ENCODE measurements at places on chromosomes 12 and 14.

DNA sequence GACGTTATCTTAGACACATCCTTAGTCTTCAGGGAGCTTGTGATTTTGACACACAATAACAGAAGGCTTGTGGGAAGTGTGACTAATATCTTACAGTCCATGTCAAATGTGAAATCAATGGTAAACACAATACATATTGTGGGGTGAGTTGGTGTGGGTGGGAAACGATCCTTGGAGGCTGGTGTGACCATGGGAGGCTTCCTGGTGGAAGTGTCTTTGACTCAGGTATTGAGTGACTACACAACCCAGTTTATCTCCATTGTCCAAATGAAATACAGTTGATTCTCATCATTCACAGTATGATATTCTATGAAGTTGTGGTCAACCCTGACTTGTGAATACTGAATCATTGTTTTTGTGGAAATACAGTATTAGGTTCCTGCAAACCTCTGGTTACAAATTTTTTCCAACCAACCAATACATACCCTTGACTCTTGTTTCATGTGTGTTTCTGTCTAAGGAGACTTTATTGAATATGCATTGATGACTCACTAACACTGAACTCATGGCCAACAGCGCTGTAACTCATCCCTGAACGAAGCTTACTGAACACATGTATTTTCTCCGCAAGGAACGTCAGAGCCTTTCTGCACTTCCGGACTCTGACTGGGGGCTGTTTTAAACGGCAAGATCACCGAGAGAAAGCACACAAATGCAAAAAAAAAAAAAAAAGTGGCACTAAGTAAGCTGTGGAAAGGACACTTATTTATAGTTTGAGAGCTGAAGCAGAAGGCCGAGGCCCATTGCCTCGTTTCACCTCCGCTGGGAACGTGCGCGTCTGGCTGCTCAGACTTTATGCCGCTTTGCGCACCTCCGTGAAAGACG is 59.0 kb downstream of the CLMN start:
- DNase-seq, result no peak

DNA sequence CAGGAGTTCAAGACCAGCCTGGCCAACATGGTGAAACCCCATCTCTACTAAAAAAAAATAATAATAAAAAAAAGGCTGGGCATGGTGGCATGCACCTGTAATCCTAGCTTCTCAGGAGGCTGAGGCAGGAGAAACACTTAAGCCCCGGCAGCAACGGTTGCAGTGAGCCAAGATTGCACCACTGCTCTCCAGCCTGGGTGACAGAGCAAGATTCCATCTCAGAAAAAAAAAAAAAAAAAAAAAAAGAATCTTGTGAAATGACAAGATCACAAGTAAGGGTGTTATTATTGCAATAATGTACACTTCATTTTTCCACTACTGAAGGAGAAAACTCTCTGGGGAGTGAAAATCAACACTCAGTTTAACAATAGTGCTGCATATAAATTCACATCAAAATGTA is 8.8 kb upstream of the PTGR2 start:
- DNase-seq, result no peak

DNA sequence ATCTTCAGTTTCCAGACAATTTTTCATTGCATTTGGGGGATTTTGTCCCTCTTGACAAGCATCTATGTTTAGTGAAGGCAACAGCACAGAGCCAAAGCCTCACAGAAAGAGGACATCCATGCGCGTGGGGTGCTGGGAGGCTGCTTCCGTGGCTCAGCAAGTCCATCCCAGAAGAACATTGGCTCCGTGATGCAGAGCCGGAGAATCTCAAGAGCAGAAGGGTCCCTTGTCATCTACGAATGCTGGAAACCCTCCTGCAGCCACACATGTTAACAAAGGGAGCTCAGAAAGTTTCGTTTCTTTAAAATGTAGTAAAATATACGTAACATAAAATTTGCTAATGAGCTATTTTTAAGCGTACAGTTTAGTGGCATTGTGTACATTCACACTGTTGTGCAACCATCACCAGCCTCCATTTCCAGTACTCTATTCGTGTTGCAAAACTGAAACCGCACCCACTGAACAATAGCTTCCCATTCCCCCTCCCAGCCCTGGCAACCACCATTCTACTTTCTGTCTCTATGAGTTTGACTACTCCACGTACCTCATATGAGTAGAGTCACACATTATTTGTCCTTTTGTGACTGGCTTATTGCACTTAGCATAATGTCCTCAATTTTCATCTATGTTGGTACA is 185.9 kb downstream of the TTC7B start:
- DNase-seq, result no peak

DNA sequence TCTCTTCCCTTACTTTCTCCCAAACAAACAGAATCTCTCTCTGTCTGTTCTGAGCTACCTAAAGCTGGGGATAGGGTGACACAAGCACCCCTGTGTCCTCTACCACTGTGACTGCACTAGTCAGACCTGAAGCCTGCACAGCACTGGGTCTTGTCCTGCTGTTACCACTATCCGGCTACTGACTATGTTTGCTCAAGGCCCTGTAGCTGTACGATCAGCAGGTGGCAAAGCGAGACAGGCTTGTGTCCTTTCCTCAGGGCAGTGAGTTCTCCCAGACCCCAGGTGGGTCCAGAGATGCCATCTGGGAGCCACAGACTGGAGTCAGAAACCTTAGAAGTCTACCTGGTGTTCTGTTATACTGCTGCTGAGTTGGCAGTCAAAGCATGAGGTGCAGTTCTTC is 116.4 kb downstream of the NUBPL start:
- no peak for DNase-seq

DNA sequence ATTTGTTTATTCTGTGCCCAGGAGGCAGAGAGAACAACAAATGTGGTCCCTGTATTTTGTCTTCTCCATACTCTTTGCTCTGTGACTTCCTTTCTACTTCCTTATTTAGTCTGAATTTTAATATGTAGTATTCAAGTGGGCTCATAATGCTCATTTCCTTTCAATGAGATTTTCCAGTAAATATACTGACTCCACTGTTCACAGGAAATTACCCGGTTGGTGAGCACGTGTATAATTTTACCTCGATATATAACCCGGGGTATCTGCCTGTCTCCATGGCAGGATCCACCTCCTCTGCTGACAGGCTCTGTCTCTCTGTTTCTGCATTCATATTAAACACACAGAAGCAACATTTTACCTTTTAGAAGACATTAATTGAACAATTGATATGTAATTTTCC is 166.0 kb downstream of the SLC38A4 start:
- DNase-seq, result no peak

DNA sequence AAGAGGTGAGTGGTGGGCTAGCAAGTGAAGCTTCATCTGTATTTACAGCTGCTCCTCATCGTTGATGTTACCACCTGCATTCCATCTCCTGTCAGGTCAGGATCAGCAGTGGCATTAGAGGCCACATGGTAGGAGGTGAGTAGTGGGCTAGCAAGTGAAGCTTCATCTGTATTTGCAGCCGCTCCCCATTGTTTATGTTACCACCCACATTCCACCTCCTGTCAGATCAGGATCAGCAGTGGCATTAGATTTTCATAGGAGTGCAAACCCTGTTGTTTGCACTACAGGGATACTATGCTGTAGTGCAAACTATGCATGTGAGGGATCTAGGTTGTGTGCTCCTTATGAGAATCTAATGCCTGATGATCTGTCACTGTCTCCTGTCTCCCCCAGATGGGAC is 519.1 kb downstream of the GLT1D1 start:
- no peak for DNase-seq

GRCh38 chr12:45051572-45052125 is 750 bp upstream of the DBX2 start:
- DNase-seq, result no peak

- DNase-seq, result no peak
These were observed 31.4 kb upstream of the SNAPC1 start for GRCh38 chr14:61730756-61731373.

GRCh38 chr14:55243386-55243785 is 27.8 kb upstream of the FBXO34 start:
- DNase-seq, result no peak

- DNase-seq, result no peak
These were observed 156.4 kb upstream of the HMGA2 start for GRCh38 chr12:65667932-65668331.

DNA sequence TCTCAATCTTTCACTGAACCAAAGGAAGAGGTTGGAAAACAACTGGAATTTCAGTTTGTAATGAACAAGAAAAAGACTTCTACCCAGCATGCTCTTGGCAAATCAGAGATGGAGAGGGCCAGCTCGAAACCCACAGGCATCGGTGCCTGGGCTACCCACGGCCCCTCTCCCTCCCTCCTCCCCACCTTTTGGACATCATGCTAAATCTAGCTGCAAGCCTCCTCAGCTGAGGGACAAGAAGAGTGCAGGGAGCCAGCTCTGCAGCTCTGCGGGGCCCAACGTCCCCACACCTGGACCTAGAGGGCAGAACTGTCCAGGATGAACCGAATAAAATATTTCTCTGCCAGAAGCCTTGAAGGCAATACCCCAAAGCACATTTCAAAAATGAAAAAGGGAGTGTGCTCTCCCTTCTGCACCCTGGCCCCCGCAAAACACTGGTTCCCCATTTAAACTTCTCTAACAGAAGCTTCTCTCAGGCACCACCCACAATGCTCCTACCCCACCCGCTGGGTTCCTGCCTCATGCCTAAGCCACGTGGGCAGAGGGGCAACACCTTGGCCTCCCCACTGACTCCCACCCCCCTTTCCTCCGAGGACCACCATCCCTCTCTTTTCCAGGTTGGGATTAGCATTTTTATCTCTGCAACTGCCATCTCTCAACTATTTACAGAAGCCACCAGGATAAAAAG is 8.2 kb downstream of the CAMKK2 start:
- no peak for DNase-seq

All from NK-92 treated with Interleukin-12 subunit alpha and Interleukin-12 subunit beta, amount 100 ng/mL, for 24 hours (cell line).